CD8-positive, alpha-beta T cell (primary cell): ENCODE measurements at places on chromosomes 7 and 10.
A peak's percentile ranks its signal among the peaks of the same experiment; 100 is the strongest.

- no peak for DNase-seq
Measured at GRCh38 chr7:83439026-83439425, 209.9 kb downstream of the SEMA3E start.

- no peak for DNase-seq
Measured at GRCh38 chr7:138833596-138833995, 35.6 kb upstream of the ATP6V0A4 start.

GRCh38 chr10:102615361-102615760, 28.9 kb upstream of the TRIM8 start:
- DNase-seq = peak; percentile 21

- DNase-seq = no peak
Measured at GRCh38 chr7:115937960-115938359, 92.6 kb downstream of the TFEC start.

GRCh38 chr7:106916679-106917078, 51.6 kb downstream of the PIK3CG start:
- no peak for DNase-seq

GRCh38 chr7:3236268-3236667, 64.8 kb upstream of the SDK1 start:
- no peak for DNase-seq

- no peak for DNase-seq
Measured at GRCh38 chr7:117997862-117998825, 124.9 kb upstream of the CTTNBP2 start.

GRCh38 chr7:74674166-74674565, 16.6 kb downstream of the GTF2I start:
- no peak for DNase-seq

- DNase-seq = peak; percentile 45
Measured at GRCh38 chr7:954330-955238, at the start of gene ADAP1. ADAP1 (minus strand) TSS chr7:954680; CDS start chr7:954477, 203 bp downstream.

- DNase-seq = no peak
Measured at GRCh38 chr10:35003906-35004305, 86.2 kb downstream of the CUL2 start.

- no peak for DNase-seq
Measured at GRCh38 chr7:158924956-158925355, 68.6 kb downstream of the DYNC2I1 start.

- DNase-seq = no peak
Measured at GRCh38 chr7:2030475-2031450, 202.0 kb downstream of the MAD1L1 start.

GRCh38 chr10:127877699-127878098, 15.0 kb downstream of the CLRN3 start:
- DNase-seq = no peak

DNA sequence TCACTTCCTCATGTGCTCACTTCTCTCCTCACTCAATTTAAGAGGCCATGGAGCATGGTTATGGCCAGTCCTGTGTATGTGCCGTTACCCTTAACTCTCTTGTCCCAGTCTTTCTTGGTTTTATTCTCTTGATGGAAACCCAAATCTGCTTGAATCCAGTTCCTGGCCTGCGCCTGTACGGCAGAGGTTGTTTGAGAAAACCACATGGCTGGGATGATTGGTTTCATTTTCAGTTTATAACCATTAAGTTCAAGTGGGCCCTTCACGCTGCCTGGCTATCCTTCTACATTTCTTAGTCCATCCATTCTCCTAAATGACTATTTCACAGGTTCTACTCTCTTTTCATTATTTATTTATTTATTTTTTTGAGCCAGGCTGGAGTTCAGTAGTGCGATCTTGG, 1.6 kb upstream of the ZNF239 start:
- DNase-seq = no peak

DNA sequence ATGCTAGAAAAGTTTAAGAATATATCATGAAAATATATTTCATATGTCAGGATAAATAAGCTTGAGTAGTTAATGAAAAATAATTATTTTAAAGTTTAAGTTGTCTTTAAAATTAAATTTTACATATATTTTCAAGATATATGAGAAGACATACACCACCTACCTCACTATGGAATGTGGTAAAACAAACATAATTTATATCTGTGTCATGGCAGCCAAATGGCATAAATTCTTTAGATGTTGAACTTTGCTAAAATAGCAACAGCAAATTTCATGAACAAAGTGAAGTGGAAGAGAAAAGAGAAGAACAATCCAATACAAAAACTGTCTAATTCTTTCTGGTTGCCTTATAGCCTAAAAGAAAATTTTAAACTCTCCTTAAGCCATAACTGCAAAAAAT, 39.6 kb upstream of the SLC16A12 start:
- DNase-seq = no peak

GRCh38 chr7:131115340-131115739, 212.3 kb upstream of the MKLN1 start:
- no peak for DNase-seq

DNA sequence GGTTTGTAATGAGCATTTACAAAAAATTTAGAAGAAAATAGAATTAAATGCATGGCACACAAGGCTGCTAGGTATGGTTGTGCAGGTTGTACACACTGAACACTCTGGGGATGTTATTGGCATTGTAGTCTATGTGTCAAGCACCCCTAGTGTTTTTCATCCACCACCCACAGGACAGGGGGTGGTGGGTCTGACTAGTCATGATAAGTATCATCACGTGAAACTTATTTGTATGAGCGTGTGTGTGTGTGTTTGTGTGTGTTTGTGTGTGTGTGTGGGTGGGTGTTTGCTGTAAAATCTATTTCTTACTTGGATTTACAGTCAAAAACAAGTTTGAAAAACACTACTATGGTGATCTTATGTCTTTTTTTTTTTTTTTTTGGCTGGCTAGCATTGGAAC, 66.5 kb downstream of the MAP3K8 start:
- DNase-seq = no peak

DNA sequence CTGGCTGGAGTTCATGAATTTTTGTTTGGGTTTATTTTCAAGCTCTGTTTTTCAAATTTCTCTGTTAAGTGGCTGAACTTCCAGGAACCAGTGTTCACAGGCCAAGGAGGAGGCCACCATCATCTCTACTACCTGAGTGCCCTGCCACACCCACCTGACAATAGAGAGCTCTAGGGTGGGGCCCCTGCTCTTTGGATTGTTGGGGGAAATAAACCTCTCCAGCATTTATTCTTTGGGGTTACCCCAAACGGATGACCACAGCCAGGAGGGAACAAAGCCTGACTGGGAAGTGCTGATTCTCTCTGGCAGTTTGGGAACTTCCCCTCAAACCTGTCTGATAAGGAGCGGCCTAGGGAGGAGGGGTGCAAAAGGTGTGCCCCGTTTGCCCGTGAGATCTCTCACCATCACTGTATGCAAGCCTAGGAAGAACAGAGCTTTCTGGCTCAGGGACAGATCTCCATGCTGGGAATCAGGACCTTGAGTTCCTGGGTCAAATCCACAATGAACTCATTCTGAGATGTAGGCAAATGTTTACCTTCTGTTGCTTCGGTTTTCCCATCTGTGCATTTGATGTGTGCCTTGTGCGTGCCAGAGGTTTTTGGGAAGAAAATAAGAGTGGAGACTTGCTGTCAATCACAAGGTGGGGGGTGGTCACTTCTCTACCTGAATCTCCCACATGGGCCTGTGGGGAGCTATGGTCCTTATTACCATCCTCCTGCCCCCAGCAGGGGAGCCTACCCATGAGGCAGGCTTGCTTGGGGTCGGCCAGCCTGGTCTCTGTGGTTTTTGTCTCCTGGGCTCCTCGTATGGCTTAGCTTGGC, 27.7 kb upstream of the PDCD4 start:
- DNase-seq = no peak

GRCh38 chr7:115132096-115132495, 210.2 kb downstream of the MDFIC start:
- no peak for DNase-seq

- DNase-seq = no peak
Measured at GRCh38 chr7:101947899-101948298, 130.5 kb downstream of the CUX1 start.

- no peak for DNase-seq
Measured at GRCh38 chr7:135168489-135169140, 1.9 kb downstream of the CYREN start.

DNA sequence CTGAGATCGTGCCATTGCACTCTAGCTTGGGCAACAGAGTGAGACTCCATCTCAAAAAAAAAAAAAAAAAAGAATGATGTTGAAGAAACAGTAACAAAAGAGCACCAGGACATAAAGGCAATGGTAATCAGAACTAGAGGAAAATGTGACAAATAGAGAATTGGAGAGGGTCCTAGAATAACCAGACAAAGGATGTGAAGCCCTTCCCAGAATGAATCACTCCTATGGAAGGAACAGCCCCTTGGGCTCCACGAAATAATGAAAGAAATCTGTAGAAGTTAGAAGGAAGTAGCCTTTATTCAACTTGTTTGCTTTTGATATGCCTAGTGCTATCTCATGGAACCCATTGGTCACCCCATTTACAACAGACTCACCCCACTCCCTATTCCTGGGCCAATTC, 169.2 kb downstream of the SUGCT start:
- no peak for DNase-seq

GRCh38 chr10:69069090-69070042, 18.5 kb upstream of the SRGN start:
- no peak for DNase-seq

DNA sequence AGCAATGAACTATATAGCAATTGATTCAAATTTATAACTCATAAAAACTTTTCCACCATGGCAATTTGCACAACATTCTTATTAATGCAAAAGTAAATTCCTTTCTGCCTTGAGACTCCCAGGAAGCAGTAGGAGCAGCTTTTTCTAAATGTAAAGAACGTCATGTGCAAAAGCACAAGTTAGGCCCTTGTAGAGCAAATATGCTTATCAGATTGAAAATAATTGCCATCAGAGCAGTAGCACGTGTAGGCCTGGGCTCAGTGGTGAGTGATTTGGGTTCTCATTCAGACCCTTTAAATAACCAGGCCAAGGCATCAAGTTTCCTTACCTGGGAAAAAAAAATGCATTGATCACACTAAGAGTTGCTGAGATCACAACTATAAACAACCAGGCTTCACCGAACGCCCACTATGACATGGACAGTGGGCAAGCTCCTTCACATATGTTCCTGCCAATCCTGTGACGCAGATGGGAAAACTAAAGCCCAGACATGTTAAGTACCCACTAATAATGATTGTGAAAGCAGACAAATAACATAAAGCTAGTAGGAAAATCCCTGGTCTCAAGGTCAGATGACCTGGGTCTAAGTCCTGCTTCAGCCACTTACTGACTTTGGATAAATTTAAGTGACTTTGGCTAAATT, 22.1 kb upstream of the SAR1A start:
- DNase-seq = no peak

- no peak for DNase-seq
Measured at GRCh38 chr7:118734541-118734940, 510.0 kb downstream of the ANKRD7 start.

DNA sequence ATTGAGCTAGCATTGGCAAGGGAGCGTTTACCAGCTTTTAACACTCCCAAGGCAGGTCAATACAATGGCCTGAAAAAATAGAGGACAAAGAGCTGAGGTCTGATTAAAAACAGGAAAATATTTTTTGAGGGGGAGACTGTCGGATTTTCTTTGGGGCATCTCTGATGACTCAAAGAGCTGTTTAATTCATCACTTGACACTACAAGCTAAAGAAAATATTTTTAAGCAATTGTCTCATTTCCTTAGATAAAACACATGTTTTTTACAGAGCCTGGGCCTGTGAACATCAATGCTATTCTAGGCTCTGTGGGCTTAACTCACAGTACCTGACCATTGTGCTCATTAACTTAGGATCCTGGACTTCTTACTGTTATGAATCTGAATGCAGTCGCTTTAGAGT, 100.8 kb downstream of the NRP1 start:
- no peak for DNase-seq

- DNase-seq = no peak
Measured at GRCh38 chr10:126798649-126799048, 106.6 kb upstream of the DOCK1 start.

DNA sequence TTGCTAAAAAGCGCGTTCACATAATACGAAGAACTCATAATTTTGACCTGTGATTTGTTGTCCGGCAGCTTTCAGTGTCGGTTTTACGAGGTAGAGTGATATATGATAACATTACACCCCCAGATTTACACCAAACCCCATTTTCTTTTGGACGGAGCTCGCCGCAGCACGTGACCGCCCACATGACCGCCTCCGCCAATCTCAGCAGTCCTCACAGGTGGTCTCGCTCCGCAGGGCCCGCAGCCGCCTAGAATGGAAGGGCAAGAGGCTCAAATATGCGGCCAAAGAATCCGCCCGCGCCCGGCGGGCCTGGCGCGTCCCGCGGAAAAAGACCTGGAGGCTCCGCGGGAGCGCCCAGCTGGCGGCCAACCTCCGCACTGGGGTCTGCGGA, at the start of gene HOXA7:
Gene HOXA7, minus strand, starts transcription at position 168 of the 391 bp plus-strand sequence. Its CDS starts 130 bp downstream, at position 38.
- DNase-seq = no peak

DNA sequence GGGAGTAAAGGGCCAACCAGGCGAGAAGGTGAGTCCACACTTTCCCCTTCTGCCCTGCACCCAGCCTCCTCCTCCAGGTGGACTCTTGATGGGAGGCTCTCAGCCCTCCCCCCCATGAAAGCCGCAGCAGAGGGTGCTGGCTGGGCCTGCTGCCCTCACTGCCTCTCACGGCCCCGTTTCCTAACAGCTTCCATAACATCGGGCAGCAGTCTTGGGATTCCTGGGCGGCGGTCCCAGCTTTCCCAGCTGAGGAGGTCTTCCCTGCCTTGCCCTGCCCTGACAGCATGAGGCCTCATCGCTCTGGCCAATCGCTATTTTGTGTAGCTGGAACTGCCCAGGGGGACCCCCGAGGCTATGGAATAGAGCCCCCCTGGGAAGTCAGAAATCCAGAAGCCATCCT, 76.3 kb downstream of the COL13A1 start:
- no peak for DNase-seq

GRCh38 chr10:74763934-74764591, 62.3 kb upstream of the KAT6B start:
- DNase-seq = no peak

GRCh38 chr10:132232023-132232951, 45.5 kb downstream of the DPYSL4 start:
- DNase-seq = no peak

DNA sequence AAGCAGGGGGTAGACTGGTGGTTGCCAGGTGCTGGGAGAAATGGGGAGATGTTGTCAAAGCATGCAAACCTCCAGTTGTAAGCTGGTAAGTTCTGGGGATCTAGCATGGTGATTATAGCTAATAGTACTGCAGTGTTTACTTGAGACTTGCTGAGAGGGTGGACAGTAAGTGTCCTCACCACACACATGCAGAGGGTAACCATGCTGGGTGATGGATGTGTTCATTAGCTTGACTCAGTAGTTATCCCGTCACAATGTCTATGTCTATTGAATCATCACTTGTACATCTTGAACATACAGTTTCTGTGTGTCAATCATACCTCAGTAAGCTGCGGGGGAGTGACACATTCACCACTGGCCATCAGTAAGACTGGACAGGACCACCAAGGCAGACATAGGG, 42.1 kb downstream of the GSDME start:
- DNase-seq = no peak

GRCh38 chr10:120583424-120584108, 126.5 kb downstream of the PLPP4 start:
- DNase-seq = no peak

DNA sequence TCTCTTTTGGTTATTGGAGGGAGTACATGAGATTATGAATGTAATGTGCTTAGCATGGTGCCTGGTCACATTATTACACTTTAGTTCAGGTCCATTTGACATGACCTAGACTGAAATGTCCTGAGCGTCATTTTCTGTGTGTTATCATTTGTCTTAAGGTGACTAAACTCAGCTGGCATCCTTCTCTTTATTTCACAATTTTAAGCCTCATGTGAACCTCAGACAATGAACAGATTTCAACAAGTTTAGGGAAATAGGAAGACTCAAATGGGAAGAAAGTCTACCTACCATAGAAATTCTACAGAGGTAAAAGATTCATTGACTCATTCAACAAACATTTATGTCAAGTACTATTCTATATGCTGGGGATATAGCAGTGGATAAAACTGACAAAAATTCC, 70.2 kb upstream of the EXOC6 start:
- DNase-seq = no peak
